ENCODE measurements at places on chromosomes 16 and 17.

DNA sequence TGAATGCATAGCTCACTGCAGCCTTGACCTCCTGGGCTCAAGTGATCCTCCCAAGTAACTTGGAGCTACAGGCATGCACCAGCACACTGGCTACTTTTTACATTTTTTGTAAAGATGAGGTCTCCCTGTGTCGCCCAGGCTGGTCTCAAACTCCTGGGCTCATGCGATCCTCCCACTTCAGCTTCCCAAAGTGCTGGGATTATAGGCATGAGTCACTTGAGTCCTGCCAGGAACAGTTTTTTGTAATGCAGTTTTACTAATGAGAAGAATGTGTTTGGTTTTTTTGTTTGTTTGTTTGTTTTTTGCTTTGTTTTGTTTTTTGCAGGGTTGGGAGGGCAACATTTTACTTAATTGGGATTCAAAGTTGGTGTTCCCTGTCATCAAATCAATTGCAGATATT, 22.2 kb downstream of the SOST start:
- DNase-seq: no peak

- no peak for DNase-seq
Observed at GRCh38 chr17:78168242-78168902, at the start of gene SYNGR2. TSS of gene SYNGR2 (plus strand) at chr17:78168581. CDS start at chr17:78168617, 36 bp downstream.

DNA sequence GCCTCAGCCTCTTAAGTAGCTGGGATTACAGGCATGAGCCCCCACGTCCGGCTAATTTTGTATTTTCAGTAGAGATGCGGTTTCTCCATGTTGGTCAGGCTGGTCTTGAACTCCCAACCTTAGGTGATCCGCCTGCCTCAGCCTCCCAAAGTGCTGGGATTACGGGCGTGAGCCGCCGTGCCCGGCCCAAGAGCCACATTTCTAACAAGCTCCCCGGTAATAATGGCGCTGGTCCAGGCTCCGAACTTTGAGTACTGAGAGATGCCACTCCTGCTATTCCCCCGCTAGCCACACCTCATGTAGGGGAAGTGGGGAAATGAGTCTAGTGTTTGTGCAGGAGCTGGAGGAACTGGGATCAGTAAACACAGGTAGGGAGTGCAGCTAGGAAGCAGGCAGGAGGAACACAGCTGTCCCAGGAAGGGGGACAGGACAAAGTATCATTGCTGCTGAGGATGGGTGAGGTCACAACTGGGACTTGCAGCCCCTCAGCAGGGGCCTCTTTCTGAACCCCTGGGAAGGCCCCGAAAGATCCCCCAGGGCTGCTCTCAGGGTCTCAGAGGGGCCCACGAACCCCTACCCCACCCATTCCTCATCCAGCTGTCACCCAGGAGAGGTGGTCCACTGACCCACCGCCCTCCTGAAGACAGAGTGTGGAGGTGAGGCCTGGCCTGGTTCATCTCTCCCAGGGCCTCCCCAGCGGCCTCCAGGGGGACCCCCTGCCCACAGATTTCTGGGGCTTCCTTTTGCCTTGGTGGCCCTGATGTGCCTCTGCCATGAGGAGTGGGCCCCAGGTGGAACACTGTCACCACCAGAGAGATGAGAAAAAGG, 3.7 kb upstream of the KREMEN2 start:
- no peak for DNase-seq

- no peak for DNase-seq
Observed at GRCh38 chr17:48002916-48003416, 32.1 kb downstream of the CDK5RAP3 start.

- no peak for DNase-seq
Observed at GRCh38 chr16:51429041-51429440, 278.0 kb upstream of the SALL1 start.

DNA sequence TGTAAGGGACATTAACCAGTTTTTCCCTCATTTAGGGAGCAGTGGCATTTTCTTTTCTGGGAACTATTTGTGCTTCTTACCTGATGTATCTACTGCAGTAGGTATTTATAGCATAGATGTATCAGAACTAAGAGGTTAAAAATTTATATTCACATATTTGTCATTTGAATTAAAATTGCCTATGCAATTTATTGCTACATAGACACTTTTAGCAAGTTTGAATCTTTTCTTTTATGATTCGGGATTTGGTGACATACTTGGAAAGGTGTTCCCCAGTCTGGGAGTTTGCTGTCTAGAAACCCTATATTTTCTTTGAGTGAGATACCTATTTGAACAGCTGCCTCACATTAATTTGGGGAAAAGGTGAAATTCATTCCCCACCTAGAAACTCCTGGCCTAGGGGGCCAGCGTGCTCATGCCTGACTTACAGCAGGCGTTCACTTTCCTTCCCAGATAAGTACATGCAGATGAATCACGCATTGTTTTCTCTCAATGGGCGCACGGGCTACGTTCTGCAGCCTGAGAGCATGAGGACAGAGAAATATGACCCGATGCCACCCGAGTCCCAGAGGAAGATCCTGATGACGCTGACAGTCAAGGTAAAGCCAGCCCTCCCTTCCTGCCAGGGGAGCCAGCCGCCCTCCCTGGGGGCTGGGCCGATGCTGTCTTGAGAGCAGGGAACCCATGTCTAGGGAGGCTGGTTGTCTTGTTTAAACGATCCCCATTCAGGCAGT, 73.8 kb downstream of the SDR42E1 start:
- DNase-seq: no peak

DNA sequence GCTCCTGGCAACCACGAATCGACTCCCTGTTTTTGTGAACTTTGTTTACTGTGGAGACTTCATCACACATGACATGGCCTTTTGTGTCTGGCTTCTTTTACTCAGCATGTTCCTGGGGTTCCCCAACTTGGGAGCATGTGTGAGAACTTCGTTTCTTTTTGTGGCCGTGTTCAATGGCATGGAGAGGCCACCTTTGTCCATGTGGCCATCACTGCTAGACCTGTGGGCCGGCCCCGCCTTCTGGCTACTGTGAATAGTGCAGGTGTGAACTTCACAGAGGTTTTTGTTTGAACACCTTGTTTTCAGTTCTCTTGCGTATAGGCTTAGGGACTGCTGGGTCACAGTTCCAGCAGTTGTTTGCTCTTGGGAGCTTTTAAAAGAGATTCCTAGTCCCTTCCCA, 5.7 kb upstream of the SLC38A8 start:
- no peak for DNase-seq

- peak; percentile 90 for DNase-seq
Observed at GRCh38 chr16:56932721-56933619, 1.0 kb downstream of the HERPUD1 start.

GRCh38 chr17:43834106-43834505, 1.2 kb upstream of the MPP3 start:
- no peak for DNase-seq

DNA sequence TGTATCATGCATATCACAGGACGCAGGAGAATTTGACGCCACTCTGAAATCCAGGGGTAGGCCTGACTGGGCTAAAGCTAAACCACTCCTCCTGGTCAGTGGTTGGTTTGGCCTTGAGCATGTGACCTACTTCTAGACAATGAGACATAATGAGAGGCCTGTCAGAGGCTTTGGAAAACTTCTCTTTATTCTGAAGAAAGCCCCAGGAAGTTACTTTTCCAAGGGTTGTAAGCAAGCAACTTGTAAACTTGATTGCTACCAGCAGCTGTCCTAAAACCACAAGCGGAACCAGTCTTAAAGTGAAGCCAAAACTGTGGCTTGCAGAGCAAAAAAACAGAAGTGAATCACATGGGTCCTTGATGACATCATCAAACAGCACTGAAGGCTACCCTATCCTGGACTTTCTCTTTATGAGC, 138.2 kb upstream of the COX10 start:
- DNase-seq: no peak

GRCh38 chr17:82118815-82119380, 20.9 kb upstream of the FASN start:
- no peak for DNase-seq

GRCh38 chr17:39667945-39668924, at the start of gene PNMT:
TSS of gene PNMT (plus strand) at chr17:39668453. CDS start at chr17:39668476, 23 bp downstream.
- DNase-seq: no peak

- no peak for DNase-seq
Observed at GRCh38 chr16:15523092-15523541, 88.7 kb downstream of the BMERB1 start.
